AG04450 (cell line): ENCODE measurements at places on chromosomes 5 and 9.

DNA sequence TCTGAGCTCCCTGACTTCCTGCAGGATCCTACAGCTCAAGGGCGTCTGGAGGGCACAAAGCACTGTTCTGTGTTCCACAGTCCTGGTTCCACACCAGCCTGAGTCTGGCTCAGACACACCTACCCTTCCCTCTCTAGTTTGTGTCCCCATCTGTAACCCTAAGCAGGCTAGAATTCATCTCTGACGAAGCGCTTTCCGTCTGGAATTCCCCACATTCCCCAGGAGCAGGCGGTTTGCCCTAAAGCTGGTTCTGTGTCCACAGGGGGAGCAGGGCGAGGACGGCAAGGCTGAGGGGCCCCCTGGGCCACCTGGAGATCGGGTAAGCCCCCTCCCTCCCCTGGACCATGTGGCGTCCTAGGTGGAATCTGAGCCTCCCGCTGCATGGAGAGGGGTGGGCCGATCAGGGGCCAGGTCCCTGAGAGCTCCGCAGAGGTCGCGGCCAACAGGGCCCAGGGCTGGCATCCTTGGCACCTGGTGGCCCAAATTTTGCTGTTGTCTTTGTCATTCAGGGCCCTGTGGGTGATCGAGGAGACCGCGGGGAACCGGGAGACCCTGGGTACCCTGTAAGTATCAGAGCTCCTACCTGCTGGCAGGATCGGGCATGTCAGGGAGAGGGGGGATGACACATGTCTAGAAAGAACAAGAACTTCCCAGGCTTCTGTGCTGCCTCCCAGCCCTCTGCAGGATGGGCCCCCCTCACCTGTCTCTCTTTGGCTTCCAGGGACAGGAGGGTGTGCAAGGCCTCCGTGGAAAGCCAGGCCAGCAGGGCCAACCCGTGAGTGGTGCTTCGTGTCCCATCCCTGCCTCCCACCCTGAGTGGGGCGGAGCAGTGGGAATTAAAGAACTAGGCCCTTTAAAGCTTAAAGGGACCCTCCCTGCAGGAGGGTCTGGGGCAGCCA, 34.5 kb upstream of the ORM1 start:
- DNase-seq, result no peak

GRCh38 chr5:856531-857425, 6.0 kb upstream of the ZDHHC11 start:
- DNase-seq, result no peak

DNA sequence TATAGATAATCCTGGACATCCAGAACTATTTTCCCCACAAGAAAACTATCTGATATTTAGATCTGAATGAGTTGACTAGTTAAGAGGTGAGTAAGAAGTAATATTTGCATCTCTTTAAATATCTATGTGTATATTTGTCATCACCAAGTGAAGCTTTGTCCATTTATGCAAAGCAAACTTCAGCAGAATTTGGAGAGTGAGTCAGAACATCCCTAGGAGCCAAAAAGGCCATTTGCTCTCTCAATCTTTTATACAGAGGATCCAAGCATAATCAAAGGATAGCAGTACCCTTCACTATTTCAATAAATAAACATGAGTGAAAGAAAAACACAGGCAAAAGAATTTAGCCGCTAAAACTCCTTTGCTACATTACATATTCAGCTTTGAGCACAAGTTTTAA, 454.4 kb downstream of the NR2F1-AS1 start:
- DNase-seq, result peak; percentile 11

- no peak for DNase-seq
Measured at GRCh38 chr5:83846624-83847350, 126.1 kb upstream of the HAPLN1 start.

DNA sequence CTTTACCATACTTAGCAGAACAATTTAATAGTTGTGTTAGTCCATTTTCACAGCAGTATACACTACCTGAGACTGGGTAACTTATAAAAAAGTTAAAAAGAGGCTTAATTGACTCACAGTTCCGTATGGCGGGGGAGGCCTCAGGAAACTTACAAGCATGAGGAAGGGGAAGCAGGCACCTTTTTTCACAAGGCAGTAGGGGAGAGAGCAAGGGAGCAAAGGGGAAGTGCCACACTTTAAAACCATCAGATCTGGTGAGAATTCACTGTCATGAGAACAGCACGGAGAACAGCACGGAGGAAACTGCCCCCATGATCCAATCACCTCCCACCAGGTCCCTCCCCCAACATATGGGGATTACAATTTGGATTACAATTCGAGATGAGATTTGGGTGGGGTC, 269.9 kb downstream of the MTRR start:
- DNase-seq, result no peak

GRCh38 chr5:66828548-66829357, 232.6 kb downstream of the MAST4 start:
- no peak for DNase-seq

GRCh38 chr5:140632366-140633020, 482 bp downstream of the CD14 start:
- no peak for DNase-seq

GRCh38 chr9:105355781-105356180, 92.1 kb upstream of the FSD1L start:
- DNase-seq, result no peak

- DNase-seq, result no peak
Measured at GRCh38 chr9:128025736-128026135, 41.4 kb downstream of the NAIF1 start.

DNA sequence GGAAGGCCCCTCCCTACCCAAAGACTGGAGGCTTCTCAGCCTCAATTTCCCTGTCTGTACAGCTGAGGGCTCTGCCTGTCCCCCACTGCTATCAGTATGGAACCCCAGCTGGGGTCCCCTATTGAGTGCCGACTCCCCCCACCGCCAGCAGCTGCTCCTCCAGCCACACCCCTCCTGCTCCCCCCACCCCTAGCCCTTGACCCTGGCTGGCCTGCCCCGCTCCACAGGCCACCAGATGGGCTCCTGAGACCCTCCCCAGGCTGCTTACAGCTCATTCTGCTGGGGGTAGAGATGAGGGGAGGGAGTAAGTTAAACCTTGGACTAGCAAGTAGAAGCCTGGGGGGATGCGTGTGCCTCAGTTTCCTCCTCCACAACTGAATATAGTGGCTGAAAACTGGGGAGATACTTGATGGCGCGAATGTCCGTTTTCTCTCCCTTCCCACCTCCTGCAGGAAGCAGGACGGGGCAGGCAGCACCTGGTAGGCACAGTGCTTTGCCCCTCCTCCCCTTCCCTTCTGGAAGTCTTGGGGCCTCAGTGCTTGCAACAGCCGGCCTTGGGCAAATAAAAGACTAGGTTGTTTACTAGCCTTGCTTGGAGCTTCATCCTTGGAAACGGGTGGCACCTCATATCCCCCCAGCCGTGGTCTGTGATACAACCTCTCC, 19.1 kb downstream of the URM1 start:
- DNase-seq, result no peak

GRCh38 chr9:114282507-114282906, 40.4 kb upstream of the ORM1 start:
- DNase-seq, result no peak

- DNase-seq, result no peak
Measured at GRCh38 chr9:129552064-129552463, 68.8 kb downstream of the C9orf50 start.

DNA sequence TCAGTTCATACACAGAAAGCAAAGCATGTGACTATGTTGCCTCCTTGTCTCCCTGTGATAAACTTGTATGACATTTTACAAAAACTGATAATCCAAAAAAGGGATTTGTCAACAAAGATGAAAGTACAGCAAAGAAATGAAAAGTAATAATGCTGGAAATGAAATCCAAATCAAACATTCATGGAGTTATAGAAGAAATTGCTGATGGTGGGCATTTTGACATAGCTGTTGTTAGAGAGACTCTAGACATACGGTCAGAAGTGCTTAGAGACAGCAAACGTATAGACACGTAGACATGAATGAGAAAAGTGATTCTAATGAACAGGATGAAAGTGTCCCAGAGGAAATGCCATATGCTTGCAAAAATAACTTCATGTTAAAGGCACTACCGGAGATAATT, 186.9 kb upstream of the RGMB start:
- DNase-seq, result no peak

GRCh38 chr9:117029341-117029740, 342.2 kb downstream of the TRIM32 start:
- DNase-seq, result no peak

- no peak for DNase-seq
Measured at GRCh38 chr5:15538516-15538915, 38.5 kb downstream of the FBXL7 start.

- DNase-seq, result no peak
Measured at GRCh38 chr5:172727551-172727950, 43.4 kb downstream of the DUSP1 start.

GRCh38 chr5:74963407-74963806, 89.0 kb downstream of the GCNT4 start:
- DNase-seq, result no peak

DNA sequence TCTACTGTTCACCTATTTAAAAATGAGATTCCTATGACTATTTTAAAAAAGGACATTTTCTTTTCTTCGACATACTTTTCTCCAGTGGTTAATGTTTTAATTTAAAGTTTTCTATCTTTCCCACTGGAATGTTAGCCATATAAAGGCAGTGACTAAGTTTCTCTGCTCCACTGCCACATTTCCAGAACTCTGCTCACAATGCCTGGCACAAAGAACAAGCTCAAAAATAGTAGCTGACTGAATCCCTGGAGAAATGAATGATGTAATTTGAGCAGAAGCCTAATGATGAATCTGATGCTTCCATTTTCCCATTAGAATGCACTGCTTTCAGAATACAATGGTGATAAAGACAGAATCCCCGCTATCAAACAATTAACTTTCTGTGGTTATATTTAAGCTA, 817.8 kb downstream of the MTRR start:
- no peak for DNase-seq

GRCh38 chr5:1865948-1866347, 16.8 kb downstream of the IRX4 start:
- no peak for DNase-seq

GRCh38 chr5:138752341-138752950, 779 bp upstream of the CTNNA1 start:
- no peak for DNase-seq

- no peak for DNase-seq
Measured at GRCh38 chr5:99030906-99031440, 102.2 kb upstream of the CHD1 start.

- DNase-seq, result peak; percentile 42
Measured at GRCh38 chr9:16671591-16672137, 198.8 kb downstream of the BNC2 start.

GRCh38 chr9:104988539-104988938, 60.6 kb upstream of the ABCA1 start:
- DNase-seq, result no peak

GRCh38 chr5:1212881-1213280, 11.5 kb downstream of the SLC6A19 start:
- DNase-seq, result no peak

DNA sequence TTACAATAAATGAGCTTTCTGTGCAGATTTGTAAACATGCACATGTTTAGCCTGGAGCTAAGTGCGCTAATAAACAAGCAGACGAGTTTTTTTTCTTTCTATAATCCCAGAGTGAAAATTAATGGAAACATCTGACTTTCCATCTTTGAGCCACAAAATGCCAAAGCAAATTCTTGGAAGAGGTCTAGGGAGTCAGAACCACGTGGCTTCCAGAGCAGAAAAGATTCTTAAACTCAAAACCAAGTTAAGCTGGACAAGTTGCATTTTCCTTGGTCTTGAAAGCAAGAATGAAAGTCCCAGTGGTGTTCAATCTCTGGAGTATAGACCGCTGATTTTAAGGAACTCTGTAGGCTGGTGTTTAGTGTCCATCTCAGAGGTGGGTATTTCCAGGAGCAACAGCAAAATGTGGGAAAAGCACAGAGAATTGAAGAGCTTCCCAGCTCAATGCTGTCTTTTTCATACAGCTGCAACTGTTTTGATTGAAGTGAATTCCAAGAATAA, 71.4 kb downstream of the MYO10 start:
- DNase-seq, result no peak

GRCh38 chr9:126793686-126794417, 11.0 kb upstream of the ZBTB43 start:
- no peak for DNase-seq

DNA sequence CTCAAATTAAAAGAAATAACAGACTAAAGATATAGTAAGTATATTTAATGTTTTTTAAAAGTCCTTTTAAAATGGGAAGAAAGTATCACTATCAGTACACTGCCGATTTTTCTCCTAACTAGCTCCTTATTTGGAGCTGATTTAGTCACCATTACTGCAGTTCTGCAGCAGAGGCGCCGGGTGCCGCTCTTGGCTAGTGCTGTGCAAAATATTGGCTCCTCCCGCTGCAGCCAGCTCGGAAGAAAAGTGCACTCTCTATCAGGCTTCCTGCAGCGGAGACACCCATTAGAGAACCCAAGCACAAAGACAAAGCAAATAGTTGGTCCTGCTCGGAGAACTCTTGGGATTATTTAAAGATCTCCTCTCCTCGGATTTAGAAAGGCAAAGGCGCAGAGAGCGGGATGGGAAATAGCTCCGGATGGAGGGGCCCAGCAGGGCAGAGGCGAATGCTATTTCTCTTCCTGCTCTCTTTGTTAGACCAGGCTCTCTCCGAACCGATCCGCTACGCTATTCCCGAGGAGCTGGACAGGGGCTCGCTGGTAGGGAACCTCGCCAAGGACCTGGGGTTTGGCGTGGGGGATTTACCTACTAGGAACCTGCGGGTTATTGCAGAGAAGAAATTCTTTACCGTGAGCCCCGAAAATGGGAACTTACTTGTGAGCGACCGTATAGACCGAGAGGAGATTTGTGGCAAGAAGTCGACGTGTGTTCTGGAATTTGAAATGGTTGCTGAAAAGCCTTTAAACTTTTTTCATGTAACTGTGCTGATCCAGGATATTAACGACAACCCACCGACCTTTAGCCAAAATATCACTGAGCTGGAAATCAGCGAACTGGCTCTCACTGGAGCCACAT, at the start of gene PCDHGB3:
Gene PCDHGB3, plus strand, starts transcription at position 249 of the 855 bp plus-strand sequence. Its CDS starts 153 bp downstream, at position 402.
- DNase-seq, result no peak

GRCh38 chr9:114656301-114656700, 1.3 kb downstream of the TEX53 start:
- DNase-seq, result no peak

DNA sequence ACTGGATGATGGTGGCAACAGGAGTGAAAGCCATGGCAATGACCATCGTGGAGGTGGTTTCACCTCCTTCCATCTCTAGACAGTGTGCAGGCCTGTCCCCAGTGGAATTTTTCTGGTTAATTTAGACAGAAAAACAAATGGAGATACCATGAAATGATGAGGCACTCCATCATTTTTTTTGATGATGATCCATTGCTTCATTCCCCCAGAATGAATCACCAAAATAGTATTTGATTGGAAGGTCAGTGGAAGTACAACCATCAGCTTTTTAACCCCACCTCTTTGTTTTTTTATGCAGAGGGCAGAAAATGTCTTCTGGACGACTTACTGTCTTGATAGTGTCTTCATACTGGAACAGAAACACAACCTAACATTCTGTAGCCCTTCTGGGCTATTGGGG, 42.6 kb upstream of the ADRA1B start:
- DNase-seq, result no peak

DNA sequence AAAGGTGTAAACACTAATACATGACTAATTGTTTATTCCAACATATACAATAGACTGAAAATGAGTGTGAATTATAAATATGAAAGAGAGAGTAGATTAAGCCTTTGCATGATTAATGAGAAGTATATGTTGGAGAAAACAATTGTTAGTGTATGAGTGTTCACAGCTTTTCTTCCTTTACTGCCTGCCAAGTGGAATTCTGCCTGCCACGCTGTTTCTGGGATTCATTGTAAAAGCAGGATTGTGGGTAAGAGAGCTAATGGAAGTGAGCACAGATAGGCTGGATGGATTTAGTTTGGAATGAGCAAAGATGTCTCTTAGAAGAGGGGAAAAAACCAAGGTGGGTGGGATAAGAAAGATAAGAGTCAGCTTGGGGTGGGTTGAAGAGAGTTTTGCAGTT, 129.6 kb upstream of the NMUR2 start:
- no peak for DNase-seq
